ENCODE measurements at places on chromosomes 2 and 18.

DNA sequence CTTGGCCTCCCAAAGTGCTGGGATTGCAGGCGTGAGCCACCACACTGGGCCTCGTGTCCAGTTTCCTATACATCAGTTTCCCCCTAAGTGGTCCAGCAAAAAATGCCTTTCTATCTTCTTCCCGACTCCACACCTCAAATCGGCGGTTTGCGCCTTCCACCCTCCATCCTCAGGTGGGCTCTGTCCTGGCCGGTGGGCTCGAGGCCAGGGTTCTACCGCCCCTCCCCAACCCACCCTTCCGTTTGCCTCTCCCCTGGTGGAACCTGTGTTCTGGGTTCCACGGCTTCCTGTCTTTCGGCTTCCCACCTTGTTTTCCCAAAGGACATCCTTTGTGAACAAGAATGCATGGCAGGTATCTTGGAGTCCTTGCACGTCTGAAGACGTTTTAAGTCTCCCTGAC, 104.4 kb downstream of the HS6ST1 start:
- no peak for DNase-seq

DNA sequence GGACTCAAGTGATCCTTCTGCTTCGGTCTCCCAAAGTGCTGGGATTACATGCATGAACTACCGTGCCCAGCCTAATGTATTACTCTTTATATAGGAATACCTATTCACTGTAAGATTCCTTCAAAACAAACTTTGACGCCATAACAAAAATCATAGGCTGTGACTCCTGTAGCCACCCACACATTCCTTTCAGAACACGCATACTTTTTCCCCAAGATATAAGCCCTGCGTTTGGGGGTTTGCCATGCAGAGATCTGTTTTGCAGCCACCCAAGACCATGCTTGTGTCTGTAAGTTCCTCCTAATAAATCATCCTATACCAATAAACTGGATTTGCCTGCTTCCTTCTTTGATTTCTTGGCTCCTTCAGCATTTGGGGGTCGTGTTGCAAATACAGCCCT, 46.0 kb upstream of the STON1 start:
- no peak for DNase-seq

DNA sequence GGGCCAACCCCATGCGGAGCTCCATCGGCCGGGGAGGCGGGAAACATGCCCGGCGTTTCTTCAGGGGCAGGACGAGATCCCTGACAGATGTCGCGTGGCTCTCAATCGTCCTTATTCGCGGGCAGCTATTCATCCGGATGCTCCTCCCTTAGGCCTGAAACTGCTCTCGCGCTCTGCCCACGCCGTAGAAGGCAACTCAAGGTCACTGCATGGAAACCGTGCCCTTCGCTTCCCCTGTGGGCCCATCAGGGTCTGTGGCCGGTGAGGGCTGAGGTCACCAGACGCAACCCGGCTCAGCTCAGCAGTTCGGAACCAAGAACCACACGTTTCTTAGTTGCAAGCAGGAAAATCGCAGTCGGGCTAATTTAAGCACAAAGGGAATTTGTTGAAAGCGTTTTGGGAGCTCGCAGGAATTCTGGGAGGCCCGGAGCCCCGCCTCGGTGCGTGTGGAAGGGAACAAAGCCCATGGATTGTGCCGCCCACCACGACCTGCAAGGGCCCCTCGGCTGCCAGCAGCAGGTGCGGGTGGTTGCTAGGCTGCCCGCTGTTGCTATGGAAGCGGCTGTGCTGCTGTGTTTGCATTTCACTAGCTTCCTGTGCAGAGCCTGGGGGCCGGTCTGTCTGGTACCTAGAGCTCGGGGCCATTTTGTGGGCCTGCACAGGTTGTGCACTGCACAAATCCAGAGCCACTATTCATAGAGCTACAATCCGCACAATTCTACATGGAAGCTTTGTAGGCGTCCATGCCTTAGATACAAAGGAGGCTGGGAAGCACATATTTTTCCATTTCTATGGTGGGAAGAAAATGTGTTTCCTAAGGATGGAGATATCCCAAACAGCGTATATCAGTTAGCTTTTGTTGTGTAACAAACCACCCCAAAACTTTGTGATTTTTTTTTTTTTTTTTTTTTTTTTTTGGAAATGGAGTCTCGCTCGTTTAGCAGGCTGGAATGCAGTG, 6.0 kb upstream of the ALLC start:
- DNase-seq, result peak; percentile 26

DNA sequence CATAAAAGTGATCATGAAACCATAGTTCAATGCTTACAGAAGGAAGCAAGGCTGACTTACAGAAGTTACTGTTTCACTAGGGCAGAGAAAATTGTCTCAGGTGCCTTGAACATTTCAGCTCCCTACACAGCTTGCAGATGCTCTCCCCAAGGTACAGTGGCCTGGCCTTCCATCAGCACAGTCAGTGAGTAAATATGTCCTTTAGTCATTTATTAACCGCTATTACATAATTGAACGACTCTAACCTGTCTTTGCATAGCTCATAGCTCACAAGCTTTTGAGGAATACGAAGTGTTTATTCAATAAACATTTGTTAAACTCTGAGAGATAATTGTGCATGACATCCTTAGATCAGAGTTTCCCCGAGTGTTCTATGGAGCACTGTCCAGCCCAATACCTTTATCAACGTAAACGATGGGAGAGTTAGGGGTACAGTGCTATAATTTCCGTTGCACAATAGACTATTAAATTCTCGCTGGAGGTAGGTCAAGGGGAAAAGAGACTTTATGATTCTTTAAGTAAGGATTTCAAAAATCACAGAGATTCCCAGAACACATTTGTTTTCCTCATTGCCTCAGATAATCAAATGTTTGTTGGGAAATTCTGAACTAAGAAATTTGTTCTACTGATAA, 677.8 kb downstream of the TSN start:
- no peak for DNase-seq

DNA sequence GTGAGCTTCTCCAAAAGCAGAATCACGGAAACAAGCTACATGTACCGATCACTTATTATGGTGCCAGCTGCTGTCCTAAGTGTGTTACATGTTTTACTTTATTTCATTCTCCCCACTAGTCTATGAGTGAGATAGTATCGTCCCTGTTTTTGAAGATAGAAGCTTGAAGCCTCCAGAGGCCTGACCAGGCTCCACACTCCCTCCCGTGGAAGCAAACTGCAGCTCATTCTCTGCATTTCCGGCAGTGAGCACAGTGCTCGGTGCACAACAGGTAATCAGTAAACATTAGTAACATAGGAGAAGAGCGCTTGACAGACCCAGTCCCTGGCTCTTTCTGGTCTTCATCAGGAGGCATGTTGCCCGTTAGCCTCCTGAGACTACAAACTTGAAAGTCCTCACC, 72.9 kb downstream of the ZBTB7C start:
- no peak for DNase-seq

GRCh38 chr2:211846036-211846400, 692.6 kb downstream of the ERBB4 start:
- no peak for DNase-seq

DNA sequence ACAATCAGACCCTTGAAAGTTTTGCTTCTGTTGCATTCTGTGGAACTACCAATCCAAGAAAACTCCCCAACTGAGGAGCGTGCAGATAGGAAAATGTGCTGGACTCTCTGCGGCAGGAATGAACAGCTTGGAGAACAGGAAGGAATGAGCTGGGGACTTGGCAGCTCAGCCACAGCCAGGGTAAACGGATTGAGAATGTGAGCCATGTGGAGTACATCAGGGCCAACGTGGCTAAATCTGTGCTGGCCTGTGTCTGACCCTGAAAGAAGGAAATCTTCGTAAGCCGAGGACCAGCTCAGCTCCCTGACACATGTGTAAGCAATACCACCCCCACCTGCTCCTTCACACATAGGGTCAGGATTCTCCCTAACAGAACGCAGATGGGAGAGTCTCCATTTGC, 1023.7 kb downstream of the BCL11A start:
- DNase-seq, result no peak

DNA sequence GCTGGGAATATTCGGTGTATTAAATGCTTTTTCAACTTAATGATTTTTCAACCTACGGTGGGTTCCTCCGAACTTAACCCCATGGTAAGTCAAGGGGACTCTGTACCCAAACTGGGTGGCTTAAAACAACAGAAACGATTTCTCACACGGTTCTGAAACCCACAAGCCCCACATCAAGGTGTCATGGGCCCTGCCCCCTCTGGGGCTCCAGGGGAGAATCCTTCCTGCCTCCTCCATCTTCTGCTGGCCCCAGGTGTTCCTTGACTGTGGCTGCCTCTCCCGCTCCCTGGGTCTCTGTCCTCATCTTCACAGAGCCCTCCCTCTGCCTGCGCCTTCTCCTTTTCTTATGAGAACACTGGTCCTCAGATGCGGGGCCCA, 301.3 kb upstream of the SALL3 start:
- no peak for DNase-seq

DNA sequence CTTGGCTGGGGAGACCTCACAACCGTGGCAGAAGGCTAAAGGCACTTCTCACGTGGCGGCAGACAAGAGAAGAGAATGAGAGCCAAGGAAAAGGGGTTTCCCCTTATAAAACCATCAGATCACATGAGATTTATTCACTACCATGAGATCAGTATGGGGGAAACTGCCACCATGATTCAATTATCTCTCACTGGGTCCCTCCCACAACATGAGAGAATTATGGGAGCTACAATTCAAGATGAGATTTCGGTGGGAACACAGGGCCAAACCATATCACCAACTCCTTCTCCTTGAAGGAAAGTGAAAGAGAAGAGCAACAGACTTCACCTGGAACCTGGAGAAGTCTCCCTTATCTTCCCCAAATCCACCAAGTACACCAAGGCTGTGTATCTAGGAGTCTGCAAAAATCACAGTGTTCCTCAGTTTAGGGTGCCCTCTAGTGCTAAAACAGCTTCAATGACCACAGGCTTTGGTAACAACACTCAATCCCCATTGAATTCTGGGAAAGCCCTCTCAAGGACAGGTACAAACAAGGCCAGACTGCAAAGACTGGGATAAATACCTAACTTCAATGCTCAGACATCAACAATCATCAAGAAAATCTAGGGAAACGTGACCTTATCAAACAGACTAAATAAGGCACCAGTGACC, 148.8 kb upstream of the SRD5A2 start:
- no peak for DNase-seq

GRCh38 chr2:55560855-55561254, 41.3 kb downstream of the CFAP36 start:
- DNase-seq, result no peak

GRCh38 chr2:85998071-85998991, 107.4 kb downstream of the POLR1A start:
- no peak for DNase-seq

DNA sequence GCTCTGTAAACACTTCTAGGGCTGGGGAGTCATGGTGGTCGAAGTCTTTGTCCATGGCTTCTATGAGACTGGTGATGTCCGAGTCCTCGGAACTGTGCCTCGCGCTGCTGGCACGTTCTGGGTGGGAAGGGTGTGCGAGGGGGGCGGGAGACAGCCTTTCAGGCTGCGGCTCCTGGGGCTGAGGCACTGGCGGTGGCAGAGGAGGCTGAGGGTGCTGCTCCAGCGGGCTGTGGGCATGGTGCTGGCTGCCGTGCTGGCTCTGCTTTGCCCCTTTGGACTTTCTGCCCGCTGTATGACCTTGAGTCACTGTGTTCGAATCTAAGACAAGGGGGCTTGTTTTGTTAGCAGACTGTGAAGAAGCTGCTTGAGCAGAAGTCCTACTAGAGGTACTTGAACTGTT, 79.0 kb downstream of the ZAP70 start:
- DNase-seq, result no peak

DNA sequence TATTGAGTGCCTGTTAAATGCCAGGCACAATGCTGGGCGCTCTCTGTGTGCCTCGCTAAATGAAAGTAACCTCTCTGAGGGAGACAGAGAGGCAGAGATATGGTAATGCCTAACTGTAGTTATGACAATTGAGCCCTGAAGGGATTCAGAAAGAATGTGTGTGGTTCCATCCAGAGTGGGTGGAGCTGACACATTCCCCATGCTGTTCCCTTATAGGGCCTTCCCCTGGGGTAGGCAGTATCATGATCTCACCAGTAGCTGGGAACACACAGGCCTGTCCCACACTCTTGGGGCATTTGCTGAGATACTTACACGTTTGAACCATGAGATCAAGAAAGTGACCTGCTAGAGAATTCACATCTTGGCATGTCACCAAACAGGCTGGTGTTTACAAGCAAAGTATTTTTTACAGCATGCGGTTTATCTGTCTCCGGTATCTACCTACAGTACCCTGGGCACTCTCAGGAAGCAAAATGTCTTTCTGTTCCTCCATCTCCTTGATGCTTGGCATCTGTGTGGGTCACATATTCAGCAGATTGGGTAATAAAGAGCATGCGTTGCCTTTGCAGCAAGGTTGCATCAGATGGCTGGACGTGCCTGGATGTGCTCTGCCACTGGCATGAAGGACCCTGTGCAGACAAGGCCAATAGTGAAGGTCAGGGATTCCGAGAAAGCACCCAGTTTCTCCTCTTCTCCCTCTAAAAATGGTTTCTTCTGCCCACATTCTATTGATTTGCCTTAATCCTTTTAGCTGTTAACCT, 9.4 kb downstream of the CTIF start:
- no peak for DNase-seq

DNA sequence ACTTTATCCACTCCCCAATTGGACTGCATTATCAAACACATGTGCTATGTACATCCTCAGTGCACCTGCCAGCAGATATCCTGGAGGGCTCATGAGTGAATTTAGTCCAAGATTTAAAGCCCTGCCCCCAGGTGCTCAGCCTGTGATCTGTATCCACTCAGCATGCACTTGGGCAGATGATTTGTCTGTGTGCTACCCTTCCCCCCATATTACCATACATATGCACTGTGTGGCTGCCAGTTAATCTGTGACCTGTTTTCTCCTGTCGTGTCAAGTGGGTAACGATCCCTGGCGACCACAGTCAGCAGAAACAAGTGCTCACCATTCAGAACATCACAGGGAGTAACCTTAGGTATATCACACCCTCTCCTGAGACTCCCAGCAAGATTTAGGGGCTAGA, 10.2 kb downstream of the NAGK start:
- DNase-seq, result no peak

DNA sequence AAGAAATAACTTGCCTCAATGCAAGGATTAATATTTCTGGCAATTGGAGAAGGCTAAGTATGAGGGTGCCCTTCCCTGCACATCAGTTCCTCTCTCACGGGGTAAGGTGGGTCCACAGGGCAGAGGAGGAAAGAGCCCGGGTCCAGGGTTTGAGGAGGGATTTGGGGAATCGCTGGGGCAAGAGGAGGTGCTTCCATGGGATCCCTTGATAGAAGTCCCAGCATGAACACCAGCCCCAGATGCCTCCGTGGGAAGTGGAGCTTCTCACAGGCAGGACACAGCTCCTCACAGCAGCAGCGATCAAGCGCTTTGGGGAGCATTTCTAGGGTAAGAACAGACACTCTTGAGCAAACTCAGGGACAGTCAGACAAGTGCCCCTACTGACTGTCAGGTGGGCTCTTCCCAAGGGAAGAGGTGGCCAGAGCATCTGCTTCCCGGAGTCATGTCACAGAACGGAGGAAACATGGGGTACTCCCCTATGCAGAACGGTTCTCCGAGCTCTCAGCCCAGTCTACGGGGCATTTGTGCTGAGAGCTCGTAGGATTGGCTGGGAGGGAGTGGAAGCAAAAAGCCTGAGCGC, 218.9 kb upstream of the ARL4C start:
- DNase-seq, result no peak

DNA sequence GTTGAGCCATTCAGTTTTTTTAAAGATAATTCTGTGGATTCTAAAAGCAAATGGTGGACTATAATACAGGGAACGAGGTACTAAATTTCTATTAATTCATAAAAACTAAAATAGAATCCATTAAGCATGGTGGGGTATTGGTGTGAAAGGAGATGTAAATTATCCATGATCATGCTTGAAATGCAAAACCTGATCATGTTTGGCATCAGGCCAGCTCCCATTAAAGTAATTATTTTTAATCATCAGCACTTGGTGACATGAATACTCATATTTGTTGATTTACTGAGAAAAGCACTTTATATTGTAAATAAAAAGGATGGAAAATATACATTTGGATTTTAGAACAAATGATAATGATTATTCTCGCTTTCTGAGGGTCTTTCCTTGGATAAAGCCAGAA, 232.3 kb upstream of the MEIS1 start:
- no peak for DNase-seq

Data from stimulated activated CD8-positive, alpha-beta memory T cell treated with anti-CD3 and anti-CD28 coated beads, Interleukin-2, amount 100 ng/mL, for 1 hour (primary cell).